ENCODE measurements at places on chromosomes 5 and 9.

GRCh38 chr9:130759738-130760137 is 66.2 kb downstream of the EXOSC2 start:
- no peak for DNase-seq

DNA sequence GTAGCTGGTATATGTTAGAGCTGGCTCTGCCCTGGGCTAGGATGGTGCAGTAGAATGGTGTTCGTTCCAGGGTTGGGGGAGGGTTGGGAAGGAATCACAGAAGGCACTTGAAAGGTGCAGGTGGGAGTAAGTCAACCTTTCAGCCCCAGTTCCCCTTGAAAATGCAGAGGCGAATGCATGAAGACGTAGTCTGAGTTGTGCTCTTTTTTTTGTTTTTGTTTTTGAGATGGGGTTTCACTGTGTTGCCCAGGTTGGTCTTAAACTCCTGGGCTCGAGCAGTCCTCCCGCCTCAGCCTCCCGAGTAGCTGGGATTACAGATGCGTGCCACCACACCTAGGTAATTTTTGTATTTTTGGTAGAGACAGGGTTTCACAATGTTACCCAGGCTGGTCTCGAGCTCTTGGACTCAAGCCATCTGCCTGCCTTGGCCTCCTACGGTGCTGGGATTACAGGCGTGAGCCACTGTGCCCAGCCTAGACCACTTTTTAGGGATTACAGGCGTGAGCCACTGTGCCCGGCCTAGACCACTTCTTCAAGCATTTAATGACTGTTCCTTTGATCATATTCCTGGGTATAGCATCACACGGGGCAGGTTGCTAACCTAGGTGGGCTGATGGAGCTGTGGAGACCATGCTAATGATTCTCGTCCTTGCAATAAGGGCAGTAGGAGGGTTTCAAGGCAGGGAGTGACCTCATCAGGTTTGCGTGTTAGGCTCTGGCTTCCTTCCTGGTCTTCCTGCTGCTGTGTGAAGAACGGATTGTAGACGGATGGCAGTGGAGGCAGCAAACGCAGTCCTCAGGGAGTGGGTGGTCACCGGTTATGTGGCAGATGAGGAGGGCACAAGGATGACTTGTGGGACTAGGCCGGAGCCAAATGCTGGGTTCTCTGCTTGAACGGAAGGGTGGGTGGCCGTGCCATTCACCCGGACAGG is 13.7 kb downstream of the EHMT1 start:
- no peak for DNase-seq

- DNase-seq: no peak
These were observed 11.9 kb downstream of the NKD2 start for GRCh38 chr5:1020452-1020961.

GRCh38 chr5:132772291-132773070 is 4.6 kb downstream of the SEPTIN8 start:
- no peak for DNase-seq

DNA sequence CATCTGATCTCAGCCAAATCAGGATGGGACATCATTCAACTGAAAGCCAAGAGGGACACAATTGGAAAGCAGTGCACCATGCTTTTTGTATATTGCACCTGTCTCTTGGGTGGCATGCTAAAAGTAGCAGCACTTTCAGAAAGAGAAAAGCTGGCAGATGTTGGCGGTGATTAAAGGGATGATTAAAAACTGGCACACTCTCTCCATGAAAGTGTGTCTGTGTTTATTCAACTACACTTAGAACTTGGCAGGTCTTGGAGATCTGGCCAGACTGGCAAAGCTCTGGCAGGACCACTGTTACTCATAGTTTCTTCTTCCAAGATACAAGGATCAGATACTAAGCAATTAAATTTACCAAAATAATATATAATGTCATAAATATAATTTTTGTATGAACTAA is 112.9 kb upstream of the ELAVL2 start:
- no peak for DNase-seq

GRCh38 chr5:142287096-142287972 is 37.5 kb downstream of the SPRY4 start:
- no peak for DNase-seq

DNA sequence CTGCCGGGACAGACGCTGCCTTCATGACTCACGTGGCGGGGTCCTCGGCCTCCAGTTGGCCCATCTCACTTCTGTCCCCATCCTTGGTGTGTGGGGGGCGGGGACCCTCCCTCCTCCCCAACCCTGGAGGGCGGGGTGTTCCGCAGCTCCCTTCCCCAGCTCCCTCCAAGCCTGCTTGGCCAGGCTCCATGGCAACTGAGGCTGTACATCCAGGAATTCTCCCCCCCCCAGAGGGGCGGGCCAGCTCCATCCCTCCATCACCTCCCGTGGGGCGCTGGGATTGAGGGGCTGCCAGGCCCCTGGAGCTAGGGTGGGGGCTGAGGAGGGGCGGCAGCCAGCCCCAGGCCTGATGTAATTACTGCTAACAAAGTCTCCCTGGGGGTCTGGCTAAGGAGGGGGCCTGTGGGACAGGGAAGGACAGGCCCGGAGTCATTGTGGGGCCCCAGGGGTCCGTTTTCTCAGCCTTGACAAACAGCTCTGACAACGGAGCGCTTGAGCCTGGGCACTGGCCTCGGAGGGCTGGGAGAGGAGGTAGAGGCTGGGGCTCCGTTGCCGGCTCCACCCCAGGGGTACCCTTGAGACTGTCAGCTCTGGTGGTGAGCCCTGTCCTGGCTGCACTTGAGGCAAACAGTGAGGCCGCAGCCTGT is 8.0 kb downstream of the DIPK1B start:
- peak; percentile 41 for DNase-seq

DNA sequence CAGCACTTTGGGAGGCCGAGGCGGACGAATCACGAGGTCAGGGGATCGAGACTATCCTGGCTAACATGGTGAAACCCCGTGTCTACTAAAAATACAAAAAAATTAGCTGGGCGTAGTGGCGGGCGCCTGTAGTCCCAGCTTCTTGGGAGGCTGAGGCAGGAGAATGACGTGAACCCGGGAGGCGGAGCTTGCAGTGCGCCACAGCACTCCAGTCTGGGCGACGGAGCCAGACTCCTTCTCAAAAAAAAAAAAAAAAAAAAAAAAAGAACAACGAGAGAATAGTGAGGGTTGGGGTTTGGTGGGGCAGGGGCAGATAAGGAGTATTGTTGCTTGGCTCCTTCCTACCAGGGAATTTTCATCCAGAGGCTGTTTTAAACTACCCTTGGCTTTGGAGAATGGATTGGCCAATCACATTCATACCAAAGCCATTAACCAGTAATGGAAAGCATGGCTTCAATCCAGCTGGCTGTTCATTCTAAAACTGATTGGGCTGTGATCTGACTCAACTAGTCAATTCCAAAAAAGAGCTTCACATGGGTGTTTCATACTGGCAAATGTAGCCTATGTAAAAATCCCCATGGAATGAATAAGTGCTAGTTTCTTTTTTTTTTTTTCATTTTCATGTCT is 64.4 kb downstream of the PLCXD3 start:
- DNase-seq: no peak

- no peak for DNase-seq
These were observed 101.1 kb downstream of the MUSK start for GRCh38 chr9:110769667-110770066.
